ENCODE measurements at places on chromosomes 7 and 10. TPM values are rescaled to one million over a fixed set of nuclear protein-coding genes. Genes with fewer than 3 reads are reported as not detected.
A peak's percentile ranks its signal among the peaks of the same experiment; 100 is the strongest.

DNA sequence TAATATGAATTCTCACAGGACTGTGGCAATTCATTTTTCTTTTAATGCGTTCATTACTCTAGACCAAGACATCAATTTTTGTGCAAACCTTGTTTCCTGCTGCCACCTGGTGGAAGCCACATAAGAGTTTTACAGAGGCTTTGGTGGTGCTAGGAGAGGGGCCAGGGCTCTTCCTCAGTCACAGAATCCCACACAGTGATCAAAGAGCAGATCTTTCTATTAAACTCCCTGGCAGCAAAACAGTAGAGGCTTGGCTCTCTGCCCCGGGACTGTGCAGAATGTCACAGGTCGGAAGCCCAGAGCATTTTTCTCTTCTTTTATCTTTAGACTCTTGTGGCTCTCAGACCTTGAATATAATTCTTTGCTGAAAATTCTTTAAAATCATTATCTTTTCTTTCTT lies 506.4 kb upstream of the C7orf33 start:
- DNase-seq = peak; percentile 46

GRCh38 chr7:92006046-92006445 lies 65.4 kb downstream of the AKAP9 start:
- no peak for DNase-seq

GRCh38 chr10:120221873-120222485 lies 235.0 kb upstream of the PLPP4 start:
- DNase-seq = no peak

GRCh38 chr7:150566123-150566522 lies 1.1 kb upstream of the GIMAP4 start:
- DNase-seq = no peak

GRCh38 chr10:118760265-118760664 lies 5.5 kb upstream of the CACUL1 start:
- DNase-seq = no peak

GRCh38 chr7:132881317-132881716 lies 200.6 kb downstream of the CHCHD3 start:
- no peak for DNase-seq

Gene IGFBP1
- total RNA-seq = not detected

Gene LEP
- not detected for total RNA-seq

Gene SEMA4G
- total RNA-seq = 133 TPM

All from transverse colon (tissue), 4 donors.